ENCODE measurements at places on chromosomes 5 and 9.

GRCh38 chr5:74054139-74054538 lies 428.1 kb downstream of the ARHGEF28 start:
- DNase-seq: no peak

- DNase-seq: no peak
Measured at GRCh38 chr5:147554261-147554817, 44.5 kb upstream of the DPYSL3 start.

DNA sequence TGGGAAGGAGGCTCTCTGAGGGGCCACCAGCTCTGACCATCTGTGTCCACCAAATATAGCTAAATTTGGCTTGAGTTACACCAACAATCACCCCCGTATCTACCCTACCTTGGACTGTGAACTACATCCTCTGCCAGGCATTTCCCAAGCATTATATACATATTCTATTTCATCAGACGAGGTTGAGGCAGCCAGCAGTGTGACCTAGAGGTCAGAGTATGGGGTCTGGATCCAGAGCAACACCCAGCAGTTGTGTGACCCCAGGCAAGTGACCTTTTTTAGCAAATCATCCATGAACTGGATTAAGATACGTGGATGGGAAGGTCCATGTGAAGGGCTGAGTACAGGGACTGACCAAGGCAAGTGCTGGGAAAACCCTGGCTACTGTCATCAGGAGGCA lies 180.6 kb downstream of the HSPA4 start:
- DNase-seq: no peak

- no peak for DNase-seq
Measured at GRCh38 chr5:171863935-171864334, 78.3 kb downstream of the SMIM23 start.

DNA sequence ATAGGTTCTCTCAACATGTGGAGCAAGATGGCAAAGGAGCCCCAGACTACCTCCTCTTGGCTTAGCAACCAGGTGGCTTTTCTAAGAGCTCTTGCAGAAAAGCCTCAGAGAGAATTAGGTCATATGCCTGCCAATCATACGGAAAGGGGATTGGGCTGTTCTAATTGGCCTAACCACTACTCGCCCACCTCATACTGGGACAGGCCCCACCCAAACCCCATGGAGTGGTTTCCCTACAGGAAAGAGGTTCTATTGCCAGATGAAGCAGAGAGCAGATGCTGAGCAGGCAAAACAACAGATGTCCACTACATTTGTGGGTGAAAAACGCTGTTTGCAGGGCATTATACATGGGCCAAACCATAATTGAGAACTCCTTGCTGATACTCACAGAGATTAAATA lies 29.0 kb downstream of the ABLIM3 start:
- no peak for DNase-seq

GRCh38 chr5:36385495-36385894 lies 83.8 kb upstream of the RANBP3L start:
- no peak for DNase-seq

DNA sequence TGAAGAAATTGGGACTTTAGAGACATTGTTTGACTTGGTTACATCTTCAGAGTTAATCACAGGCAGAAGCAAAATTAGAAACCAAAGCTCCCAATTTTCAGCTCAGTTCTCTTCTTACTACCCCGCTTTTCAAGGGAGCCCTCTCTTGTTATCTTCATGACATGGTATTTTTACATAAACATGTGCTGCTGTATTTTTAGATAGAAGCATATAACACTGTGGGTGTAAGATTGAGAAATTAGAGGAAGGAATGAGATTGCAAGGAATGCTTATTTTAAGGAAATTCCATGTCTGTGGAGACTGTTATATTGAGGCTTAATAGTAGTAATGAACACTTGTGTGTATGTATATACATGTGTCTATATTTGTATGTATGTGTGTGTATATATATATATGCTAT lies 401.6 kb downstream of the TMEM232 start:
- no peak for DNase-seq

DNA sequence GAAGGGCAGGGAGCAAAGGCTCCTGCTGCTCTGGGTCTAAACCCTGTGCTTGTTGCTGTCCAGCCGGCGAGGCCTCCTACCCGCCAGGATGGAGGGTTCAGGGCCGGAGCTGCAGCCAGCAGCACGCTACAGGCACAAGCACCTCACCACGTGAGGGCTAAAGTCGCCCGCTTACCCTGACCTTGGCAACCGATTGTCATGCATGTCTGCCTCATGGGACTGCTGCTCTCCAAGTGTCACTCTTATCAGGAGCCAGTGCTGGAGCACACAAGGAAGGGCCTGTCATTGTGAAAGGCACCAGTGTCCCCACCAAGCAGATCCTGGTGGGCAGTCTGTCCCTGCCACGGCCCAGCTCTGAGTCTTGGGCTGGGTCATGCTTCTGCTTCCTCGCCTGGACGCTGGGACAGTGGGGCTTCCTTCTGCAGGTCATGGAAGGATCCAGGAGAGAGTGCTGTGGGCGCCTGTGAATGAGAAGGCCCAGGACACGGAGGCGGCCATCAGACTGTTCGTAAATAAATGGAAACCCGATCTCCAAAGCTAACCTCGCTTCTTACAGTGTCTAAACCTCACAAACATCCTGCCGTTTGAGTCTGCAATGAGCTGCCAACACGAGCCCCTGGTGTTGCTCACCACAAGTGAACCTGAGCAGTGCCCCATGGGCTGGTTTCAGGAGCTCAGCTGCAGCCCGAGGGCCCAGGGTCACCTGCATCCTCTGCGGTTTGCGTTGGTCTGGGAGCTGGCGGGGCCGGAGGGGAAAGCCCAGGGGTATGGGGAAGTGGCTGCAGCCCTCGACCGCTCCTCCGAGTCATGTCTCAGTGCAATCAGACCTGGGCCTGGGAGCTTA lies 58.2 kb upstream of the RXRA start:
- DNase-seq: no peak

DNA sequence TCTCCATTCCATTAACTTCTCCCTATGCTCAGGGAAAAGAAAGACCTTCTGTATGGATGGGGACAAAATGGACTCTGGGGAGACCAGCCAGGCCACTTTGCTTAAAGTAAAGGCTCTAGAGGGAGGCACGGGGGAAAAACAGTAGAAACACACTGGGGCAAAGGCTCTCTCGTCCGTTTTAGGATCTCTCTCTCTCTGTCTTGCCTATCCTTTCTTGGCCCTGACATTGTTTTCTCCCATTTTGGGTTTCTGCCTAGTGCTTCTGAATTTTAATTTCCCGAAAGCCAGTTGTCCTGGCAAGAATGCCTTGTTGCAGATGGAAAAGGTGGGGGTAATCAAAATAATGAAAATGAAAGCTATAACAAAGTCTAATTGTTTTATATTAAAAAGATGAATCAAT lies 28.2 kb downstream of the NMUR2 start:
- DNase-seq: no peak

DNA sequence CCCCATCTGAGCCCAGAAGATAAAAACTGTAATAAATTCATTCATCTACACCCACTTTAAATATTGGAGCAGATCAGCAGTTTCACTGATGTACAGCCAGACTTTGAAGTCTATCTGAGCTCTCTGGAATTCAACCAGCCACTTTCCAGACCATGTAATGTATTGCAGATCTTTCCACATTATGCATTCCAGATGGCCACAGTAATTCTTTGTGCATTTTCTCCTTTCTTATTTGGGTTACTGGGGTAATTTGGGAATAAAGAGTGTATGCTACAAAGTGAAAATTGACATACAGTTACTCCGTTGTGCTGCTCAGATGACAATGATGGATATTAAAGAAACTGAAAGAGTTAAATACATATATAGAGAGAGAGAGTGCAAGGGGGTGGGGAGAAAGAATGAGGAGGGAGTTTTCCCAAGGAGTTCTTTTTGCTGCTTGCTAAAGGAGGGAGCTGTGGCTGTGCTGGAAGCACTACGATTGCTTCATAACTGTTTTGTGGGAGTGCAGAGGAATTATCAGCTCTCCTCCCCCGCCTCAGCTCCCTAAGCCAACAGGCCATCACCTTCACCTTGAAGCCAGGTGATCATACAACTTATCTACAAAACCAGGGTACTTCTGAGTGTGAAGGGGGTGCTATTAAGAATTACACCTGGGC lies 152.8 kb downstream of the GAS1 start:
- no peak for DNase-seq

DNA sequence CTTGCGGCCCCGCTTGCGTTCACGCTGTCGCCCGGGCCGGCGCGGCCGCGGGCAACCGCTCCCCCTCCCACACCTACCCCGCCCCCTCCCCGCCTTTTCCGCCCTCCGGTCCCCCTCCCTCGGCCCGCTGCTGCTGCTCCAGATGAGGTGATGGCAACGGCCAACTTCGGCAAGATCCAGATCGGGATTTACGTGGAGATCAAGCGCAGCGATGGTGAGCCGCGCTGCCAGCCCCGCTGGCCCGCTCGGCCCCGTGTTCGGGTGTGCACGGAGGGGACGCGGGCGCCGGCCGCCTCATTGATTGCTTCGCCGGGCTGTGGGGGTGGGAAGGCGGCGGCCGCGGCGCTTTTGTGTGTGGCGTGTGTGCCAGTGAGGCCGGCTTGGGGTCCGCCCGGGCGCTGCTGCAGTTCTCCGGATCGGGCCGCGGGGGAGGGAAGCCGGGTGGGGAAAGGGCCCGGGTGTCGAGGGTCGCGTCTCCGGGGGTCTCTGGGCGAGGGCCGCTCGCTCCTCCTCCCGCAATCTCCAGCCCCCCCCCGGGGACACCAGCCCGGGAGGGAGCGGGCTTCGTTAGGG lies 403 bp downstream of the KIF2A start:
- DNase-seq: peak; percentile 68

- DNase-seq: no peak
Measured at GRCh38 chr9:71721855-71722254, 46.5 kb downstream of the CEMIP2 start.

DNA sequence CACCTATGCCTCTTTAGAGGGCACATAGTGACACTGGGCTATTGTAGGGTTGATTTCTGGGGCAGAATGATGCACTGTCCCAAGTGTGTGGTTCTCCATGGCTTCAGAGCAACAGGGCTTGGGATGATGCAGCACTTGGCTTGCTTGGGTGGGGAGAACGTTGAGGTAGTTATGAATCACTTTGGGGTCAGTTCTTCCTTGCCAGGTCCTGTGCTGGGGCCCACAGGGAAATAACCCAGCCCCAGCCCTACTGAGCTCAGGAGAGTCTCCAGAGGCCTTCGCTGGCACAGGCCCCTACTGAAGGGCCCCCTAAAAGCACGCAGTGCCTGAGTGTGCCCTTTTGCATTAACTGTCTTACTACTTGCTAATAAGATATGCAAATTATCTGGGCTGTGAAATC lies 24.2 kb downstream of the JADE2 start:
- DNase-seq: no peak

GRCh38 chr9:70073193-70073592 lies 29.5 kb downstream of the MAMDC2 start:
- no peak for DNase-seq

DNA sequence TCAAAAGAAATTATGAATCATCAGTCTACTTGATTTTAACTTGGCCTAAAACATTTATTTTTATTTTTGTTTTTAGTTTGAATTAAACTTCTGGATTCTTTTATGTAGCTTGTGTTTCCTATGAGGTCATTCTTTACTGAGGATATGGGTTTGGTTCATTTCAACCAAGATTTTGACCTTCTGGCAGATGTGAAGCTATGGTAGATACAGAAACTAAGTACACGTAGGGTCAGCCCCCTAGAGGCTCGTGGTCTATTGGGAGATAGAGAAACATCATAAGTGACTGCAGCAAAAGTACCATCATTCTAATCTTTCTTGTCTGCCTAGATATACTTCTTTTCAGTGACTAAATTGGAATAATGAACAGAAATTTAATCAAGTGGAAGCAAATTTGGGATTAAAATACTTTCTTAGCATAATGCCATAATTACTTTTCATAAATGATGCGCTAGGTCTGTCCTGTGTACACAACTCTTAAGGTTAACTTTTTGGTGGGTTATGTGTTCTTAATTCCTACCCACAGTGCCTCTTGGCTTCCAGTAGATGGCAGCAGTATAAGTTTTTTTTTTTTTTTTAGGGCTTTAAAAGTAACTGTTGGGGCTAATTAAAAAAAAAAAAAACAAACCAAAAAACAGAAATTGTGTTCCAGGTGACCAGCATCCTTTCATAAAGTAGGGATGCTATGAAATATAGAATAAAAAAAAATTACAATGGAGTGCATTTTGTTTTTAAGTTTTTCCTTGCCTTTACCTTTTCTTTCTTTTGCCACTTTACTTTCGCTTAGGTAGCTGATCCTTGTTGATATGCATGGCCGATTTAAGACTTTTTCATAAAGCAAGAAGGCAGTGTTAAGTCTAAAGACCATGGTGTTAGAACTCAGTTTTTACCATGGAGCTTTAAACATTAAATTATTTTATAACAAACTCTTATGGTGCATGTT lies 49.9 kb downstream of the LRRTM2 start:
- no peak for DNase-seq

- DNase-seq: no peak
Measured at GRCh38 chr9:97128919-97129318, 90.0 kb upstream of the CTSV start.

- no peak for DNase-seq
Measured at GRCh38 chr9:3823842-3824475, 298.2 kb upstream of the RFX3 start.

- no peak for DNase-seq
Measured at GRCh38 chr5:59002162-59002825, 419.4 kb downstream of the RAB3C start.

DNA sequence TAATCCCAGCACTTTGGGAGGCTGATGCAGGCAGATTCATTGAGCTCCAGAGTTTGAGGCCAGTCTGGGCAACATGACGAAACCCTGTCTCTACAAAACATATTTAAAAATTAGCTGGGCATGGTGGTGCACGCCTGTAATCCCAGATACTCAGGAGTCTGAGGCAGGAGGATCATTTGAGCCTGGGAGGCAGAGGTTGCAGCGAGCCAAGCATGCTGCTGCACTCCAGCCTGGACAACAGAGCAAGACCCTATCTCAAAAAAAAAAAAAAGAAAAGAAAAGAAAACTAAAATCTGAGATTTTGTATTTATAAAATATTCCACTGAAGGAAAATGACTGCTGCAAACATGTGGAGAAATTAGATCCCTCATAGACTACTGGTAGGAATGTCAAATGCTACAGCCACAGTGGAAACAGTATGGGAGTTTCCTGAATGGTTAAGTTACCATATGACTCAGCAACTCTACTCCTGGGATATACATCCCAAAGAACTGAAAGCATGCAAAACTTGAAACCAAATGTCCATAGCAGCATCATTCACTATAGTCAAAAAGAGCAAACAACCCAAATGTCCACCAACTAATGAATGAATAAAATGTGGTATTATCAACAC lies 106.1 kb downstream of the UBAP2 start:
- no peak for DNase-seq

- no peak for DNase-seq
Measured at GRCh38 chr5:87997662-87998061, 271.0 kb downstream of the TMEM161B start.

- DNase-seq: no peak
Measured at GRCh38 chr9:107155244-107155817, 127.7 kb upstream of the RAD23B start.

Measured in stimulated activated CD8-positive, alpha-beta memory T cell treated with anti-CD3 and anti-CD28 coated beads, Interleukin-4, amount 100 ng/mL, for 48 hours (primary cell).